ENCODE measurements at places on chromosomes 5 and 9.

- no peak for DNase-seq
Measured at GRCh38 chr5:171614971-171615653, 170.5 kb upstream of the SMIM23 start.

GRCh38 chr9:106616851-106617345, 246.1 kb upstream of the ZNF462 start:
- no peak for DNase-seq

DNA sequence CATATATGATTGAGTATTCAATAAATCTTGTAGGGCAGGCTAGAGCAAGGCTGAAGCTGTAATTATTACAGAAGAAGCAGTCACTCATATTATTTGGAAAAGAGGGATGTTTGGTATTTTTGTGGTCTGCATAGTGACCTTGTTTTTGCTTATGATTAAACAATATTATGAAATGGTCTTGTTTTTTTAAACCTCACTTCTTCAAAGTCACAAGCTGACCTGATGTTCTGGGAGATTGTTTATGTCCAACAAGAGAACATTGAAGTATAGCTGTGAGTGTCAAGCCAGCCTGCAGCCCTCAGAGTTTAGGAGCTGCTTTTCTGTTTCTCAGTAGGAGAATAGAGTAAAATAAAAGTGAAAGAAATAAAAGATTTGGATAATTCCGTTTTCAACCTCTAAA, 342.2 kb downstream of the LRRC70 start:
- DNase-seq = no peak

GRCh38 chr5:177542816-177543465, 11.4 kb downstream of the FAM193B start:
- DNase-seq = no peak

GRCh38 chr5:114305402-114306207, 56.3 kb upstream of the KCNN2 start:
- no peak for DNase-seq

GRCh38 chr9:18861609-18862544, 171.1 kb downstream of the SAXO1 start:
- no peak for DNase-seq

DNA sequence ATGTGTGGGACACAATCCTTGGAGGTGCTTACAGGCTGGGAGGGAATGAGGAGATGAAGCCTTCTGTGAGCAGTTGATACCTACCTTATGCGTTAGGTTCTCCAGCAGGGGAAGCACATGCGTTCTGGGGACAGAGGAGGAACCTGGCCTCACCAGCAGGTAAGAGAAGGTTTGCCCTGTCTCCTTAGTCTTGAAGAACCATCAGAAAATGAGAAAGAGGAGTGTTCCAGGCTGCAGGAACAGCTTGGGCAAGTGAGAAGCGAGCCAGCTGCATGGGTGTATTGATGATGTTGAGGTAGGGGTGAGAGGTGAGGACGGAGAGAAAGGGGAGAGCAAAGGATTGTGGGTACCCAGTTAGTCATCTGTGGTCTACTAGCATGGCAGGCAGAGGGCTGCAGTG, 156.9 kb upstream of the MVB12B start:
- no peak for DNase-seq

DNA sequence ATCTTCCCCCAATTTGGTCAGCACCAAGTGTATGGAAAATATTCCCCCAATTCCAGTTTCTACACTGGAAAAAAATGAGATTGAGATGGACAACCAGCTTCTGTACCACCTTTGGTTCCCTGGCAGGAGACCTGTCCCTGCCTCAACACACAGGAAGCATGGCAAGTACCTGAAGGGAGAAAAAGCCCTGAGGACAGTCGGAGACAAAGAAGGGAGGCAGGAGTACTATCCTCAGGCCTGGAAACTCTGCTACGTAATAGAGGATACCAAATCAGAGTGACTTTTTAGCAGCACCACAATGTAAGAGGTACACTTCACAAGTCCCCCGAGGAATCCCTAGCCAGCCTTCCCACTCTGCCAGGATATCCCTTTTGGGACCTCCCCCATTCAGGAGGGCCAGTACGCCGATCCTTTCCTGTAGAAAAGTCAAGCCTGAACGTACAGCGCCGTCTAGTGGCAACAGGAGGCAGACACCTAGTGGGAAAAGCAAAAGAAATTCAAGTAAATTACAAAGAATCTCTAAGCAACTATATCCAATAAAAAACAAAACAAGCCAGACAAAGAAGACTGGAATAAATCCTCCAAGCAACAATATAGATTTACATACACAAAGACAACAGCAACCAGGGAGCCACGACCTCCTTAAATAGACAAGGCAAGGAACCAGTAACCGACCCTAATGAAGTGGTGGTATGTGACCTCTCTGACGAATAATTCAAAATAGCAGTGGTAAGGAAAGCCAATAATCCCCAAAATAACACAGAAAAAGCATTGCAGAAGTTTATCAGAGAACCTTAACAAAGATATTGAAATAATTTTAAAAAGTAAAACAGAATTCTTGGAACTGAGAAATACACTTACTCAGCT, 63.3 kb upstream of the SLCO6A1 start:
- DNase-seq = peak; percentile 22

- DNase-seq = no peak
Measured at GRCh38 chr9:72150127-72150526, 887 bp downstream of the GDA start.

DNA sequence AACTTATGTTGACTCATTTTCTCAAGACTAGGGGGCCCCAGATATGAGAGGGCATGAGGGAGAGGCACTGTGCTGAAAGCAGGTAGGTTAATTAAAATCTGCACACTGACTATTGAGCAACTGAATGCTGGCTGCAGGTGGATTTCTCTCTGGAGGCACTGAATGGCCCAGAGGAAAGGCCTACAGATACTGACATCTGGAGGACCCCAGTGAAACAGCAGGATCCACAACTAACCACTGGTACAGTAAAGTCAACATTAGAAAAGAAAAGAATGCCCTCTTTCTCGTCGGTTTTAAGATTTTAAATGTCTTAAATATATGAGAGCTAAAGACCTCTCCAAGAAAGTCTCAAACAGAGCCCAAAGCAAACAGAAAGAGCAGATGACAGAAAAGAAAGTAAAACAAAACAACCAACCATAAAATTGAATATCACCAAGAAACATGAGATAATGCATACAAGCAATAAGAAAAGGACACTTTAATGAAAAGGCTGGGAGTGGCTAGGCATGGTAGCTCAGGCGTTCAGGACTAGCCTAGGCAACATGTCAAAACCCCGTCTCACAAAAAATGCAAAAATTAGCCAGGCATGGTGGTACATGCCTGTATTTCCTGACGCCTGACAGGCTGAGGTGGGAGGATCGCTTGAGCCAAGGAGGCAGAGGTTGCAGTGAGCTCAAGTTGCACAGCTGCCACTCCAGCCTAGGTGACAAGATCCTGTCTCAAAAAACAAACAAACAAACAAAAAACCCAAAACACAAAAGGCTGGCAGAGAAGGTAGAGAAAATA, 43.3 kb downstream of the PUM3 start:
- no peak for DNase-seq

GRCh38 chr5:131619102-131619501, 15.9 kb downstream of the RAPGEF6 start:
- no peak for DNase-seq

- peak; percentile 46 for DNase-seq
Measured at GRCh38 chr9:128892221-128892921, 10.4 kb downstream of the LRRC8A start.

- peak; percentile 49 for DNase-seq
Measured at GRCh38 chr5:114449860-114450421, 88.1 kb downstream of the KCNN2 start.

DNA sequence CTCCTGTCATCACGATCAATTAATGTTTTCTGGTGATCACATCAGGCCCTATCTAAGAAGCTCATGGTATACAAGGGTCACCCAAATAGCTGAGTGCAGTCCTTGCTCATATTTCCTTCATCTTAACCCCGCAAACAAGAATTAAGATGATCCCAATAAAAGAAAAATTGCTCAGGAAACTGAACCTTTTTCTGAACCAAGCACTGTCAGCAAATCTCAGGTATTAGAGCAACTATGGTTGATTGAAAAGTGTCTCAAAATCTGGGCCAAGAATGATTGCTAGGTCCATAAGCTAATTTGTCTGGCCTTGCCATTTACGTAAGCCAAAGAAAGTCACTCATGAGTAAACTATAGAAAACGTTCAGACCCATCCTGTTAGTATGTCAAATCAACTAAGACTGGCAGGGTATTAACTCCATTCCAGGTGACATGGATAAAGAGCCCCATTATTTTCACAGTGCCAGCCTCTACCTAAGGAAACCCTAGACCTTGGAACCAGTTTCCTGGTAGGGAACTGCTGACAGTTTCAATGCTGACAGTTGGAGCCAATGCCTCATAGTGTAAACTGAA, 209.3 kb downstream of the DEPDC1B start:
- no peak for DNase-seq

GRCh38 chr9:80504601-80505230, 933.0 kb downstream of the TLE4 start:
- no peak for DNase-seq

DNA sequence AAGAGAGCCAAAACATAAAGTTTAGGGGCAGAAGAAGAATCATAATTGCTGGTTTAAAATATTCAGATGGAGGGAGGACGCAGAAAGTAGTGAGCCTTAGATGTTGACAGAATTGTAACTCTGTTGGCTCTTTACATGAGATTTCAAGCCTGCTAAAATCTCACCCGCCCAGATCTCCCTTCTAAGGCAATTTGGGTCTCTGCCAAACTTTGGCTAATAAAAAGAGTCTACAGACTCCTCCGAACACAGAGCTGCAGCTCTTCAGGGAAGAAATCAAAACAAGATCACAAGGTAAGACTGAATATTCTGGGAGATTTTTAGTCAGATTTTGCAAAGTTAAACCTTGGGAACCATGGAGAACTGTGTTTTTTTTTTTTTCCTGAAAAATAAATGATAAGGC, at the start of gene IL33:
Gene IL33, plus strand, starts transcription at position 246 of the 400 bp plus-strand sequence. CDS start 25,888 bp downstream, outside the sequence.
- DNase-seq = no peak

DNA sequence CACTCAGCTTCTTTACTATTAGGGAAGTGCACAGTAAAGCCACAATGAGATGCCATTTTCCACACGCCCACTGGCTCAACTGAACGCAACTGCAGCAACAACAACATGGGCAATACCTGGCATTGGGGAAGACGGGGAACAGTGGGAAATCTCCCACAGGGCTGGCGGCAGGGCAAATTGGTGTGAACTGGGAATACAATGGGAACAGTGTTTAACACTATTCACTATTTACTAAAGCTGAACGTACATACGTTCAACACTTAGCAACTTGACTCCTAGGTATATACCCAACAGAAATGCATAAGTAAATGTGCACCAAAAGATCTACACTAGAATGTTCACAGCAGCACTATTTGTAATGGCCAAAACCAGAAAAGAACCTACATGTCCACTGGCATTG, 14.1 kb downstream of the ZER1 start:
- no peak for DNase-seq

DNA sequence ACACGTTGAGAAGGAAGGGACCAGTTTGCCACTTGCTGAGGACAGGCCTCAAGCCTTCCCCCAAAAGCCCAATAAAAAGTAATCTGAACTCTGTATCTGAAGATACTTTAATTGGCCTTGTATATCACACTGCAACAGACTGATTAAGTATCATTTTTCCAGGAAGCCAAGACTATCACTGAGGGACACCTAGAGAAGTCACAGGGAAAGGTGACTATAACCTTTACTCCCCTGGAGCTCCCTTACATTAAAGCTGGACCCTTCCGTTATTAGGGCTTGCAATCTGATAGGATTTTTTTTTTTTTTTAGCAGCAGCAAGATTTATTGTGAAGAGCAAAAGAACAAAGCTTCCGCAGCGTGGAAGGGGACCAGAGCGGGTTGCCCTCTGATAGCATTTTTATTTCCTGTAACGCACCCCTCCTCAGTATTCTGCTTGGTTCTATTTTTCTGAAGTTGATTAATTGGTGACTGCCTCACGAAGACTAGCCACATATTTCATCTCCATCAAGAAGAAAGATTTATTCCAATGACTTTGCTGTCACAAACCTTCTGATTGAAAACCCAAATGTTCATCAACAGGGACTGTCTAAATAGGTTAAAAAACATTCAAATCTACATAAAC, 2.7 kb downstream of the CDC14B start:
- DNase-seq = no peak

DNA sequence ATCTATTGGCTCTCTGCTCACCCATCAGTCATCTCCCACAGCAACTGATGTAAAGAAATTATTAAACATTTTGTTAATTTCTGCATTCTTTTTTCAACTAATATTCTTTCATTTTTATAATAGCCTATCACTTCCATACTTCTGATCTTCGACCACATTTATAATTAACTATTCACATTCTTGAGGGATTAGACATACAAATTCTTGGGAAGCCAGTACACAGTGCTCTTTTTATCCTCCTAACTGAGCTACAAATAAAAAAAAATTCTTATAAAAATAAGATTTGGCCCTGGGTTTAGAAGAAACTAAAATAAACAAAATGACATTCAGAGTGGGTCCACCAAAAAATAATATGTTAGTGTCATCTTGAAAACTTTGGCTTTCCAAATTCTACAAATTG, 103.7 kb upstream of the ITGA1 start:
- DNase-seq = no peak

- peak; percentile 42 for DNase-seq
Measured at GRCh38 chr9:133375116-133375723, 640 bp downstream of the SURF4 start.

- DNase-seq = no peak
Measured at GRCh38 chr9:86636519-86636918, 282.3 kb upstream of the TUT7 start.

DNA sequence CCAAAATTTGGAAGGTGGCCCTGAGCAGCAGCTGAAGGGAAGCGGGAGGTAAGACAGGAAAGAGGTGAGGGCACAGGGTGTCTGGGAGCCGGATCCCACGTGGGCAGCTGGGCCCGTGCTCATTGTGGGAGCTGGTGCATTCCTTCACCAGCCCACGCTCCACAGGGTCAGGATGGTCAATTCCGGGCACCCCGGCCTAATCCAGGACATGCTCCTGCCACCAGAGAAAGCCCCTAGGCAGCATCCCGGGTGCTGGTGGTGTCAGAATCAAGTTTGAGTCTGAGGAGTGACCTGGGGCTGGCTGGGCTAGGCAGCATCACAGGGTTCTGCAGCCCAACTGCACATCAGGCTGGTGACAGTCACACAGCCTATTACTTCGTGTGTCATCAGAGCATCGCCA, 7.1 kb upstream of the PDCD6 start:
- DNase-seq = no peak

- no peak for DNase-seq
Measured at GRCh38 chr9:87497604-87498045, at the start of gene DAPK1. Gene DAPK1 (plus strand): TSS chr9:87497867. CDS start chr9:87499078, 1,211 bp downstream.

DNA sequence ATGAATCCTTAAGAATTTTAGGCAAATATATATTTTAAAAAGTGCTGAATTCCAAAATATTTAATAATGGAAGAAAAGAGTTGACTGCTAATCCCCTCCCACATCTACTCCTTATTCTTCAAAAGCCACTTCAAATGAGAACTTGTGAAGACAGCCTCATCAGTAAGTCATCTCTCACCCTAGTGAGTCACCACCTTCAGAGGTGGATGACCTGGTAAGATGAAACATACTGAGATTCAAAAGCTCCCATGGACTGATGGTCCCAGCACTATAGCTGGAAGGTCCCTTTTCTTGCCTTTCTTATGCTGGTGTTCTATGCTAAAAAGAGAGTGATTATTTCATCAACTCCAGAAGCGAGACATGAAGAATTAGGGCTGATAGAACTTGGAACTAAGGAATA, 37.8 kb upstream of the SPDL1 start:
- DNase-seq = no peak
